NCI-H82 (cell line): ENCODE measurements at places on chromosomes 3 and 15.

GRCh38 chr3:76039431-76039830 lies 254.1 kb upstream of the ZNF717 start:
- DNase-seq, result no peak

DNA sequence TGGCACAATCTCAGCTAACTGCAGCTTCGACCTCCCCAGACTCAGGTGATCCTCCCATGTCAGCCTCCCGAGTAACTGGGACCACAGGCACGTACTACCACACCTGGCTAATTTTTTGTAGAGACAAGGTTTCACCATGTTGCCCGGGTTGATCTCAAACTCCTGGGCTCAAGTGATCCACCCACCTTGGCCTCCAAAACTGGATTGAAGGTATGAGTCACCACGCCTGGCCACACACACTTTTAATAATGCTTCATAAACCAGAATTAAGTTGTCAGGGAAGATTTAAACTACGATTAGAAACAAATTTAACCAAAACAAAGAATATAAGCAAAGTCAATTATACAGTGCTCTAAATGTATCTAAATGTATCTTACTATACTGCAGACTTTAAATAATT lies 87.5 kb downstream of the LRRFIP2 start:
- no peak for DNase-seq

GRCh38 chr15:65050270-65050669 lies 5.1 kb downstream of the SLC51B start:
- no peak for DNase-seq

GRCh38 chr3:187963677-187964385 lies 190.1 kb upstream of the LPP start:
- no peak for DNase-seq

- no peak for DNase-seq
Observed at GRCh38 chr3:135140591-135140990, 345.5 kb downstream of the EPHB1 start.

DNA sequence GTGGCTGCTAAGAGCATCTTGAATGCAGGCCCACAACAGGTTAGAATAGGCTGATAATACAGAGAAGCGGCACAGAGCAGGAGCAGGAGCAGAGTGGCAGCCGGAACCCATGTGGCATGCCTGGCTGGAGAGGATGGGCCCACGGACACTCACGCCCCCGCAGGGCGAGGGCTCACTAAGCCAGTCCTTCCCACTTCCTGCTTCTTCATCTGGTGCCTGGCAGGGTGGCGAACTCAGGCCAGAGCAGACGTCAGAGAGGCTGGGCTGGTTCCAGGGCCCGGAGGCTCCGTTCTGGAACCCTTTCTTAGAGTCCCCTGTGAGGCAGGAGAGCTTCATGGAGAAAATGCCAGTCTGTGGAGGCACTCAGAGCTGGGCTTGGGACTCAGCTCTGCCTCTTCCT lies 195.1 kb downstream of the NTRK3 start:
- DNase-seq, result no peak

GRCh38 chr3:153657046-153657445 lies 464.1 kb upstream of the ARHGEF26 start:
- no peak for DNase-seq

GRCh38 chr15:71167445-71168165 lies 52.3 kb downstream of the THSD4 start:
- DNase-seq, result no peak

DNA sequence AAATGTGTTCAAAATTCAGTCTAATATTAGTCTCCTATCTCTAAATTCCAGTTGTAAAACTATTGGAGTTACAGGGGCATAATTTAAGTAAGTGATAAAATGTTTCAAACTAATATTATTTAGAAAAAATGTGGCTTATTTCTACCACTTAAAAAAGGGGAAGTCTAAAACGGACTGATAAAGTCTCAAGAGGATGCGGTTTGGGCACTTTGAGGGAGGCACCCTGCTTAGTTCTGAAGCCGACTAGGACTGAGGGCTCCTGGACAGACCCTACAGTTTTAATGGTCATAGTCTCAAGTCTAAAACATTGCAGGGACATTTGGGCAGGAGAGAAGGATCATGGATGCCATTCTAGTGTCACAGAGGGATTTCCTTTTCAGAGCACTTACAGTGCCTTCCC lies 566.3 kb downstream of the NR2F2 start:
- no peak for DNase-seq

- peak; percentile 84 for DNase-seq
Observed at GRCh38 chr15:77024273-77025082, 29.6 kb downstream of the PSTPIP1 start.

DNA sequence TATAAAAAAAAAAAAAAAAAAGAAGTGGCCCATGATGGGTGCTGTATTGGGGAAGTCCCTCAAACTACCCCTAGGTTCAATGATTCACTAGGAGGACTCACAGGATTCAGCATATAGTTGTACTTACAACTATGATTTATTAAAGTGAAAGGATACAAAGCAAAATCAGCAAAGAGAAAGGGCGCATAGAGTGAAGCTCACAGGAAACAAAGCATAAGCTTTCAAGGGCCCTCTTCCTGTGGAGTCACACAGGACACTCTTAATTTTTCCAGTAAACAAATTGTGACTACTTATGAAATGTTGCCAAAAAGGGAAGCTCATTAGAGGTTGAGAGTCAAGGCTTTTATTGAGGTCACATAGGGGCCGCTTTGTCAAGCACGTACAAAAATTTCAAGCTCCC lies 153.7 kb upstream of the GAP43 start:
- peak; percentile 13 for DNase-seq

- no peak for DNase-seq
Observed at GRCh38 chr3:184333700-184334099, 3.7 kb upstream of the FAM131A start.

DNA sequence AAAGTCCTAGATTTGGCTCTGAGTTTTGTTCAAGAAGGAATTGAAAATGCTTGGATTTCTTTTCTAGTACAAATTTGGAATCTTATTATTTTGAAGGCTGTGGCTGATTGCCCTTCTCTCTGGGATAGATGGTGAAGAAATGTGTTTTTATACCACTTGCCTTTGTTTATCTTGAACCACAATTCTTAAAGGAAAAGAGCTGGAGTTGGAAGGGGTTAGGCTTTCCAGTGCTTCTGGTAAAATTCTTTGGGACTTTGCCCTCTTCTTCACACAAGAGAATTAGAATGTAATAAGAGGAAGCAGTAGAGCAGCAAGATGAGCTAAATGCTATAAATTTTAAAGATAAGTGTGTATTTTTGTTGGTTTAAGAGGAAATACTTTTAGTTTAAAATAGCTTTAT lies 65.8 kb downstream of the COL6A5 start:
- DNase-seq, result no peak

DNA sequence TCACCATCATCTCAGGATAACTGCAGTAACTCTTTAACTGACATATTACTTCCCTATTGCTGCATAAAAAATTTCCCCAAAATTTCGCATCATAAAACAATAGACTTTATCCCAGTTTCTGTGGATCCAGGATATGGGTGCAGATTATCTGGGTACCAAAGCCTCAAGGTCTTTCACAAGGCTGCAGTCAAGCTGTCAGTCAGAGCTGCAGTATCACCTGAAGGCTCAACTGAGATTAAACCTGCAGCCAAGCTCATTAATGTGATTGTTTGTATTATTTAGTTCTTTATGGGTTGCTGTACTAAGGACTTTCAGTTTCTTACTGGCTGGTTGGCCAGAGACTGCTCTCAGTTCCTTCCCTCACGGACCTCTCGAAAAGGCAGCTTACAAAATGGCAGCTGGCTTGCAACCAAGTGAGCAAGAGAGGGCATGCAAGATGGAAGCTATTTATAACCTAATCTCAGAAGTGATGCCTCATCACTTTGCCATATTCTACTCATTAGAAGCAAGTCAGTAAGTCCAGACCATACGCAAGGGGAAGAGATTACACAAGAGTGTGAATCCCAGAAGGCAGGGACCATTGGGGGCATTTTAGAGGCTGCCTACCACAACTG lies 54.9 kb downstream of the DCUN1D1 start:
- DNase-seq, result peak; percentile 35

DNA sequence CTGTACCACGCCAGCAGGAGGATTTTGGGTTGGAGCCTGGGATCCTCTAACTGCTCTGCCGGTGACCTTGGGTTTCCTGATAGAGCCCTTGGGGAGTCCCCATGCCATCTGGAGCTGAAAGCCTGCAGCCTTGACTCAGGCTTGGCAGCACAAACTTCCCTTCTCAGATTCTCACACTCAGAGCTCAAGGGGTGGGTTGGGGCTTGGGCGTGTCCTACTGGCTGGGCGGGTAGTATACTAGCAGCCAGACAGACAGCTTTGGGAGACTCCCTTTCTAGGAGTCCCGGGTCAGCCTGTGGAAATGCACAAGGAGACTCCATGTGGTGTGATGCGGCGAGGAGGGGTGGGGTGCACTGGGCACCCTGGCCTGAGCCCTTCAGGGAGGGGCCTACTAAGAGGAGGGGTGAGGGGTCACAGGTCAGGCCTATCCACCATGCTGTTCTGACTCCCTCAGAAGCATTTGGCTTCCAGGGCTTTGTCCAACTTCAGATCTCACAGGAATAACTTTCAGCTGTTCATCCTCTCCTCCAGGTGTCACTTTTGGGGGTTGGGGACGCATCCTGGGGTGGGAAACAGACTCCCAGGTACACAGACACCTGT lies 21.6 kb upstream of the PLXNA1 start:
- DNase-seq, result no peak

DNA sequence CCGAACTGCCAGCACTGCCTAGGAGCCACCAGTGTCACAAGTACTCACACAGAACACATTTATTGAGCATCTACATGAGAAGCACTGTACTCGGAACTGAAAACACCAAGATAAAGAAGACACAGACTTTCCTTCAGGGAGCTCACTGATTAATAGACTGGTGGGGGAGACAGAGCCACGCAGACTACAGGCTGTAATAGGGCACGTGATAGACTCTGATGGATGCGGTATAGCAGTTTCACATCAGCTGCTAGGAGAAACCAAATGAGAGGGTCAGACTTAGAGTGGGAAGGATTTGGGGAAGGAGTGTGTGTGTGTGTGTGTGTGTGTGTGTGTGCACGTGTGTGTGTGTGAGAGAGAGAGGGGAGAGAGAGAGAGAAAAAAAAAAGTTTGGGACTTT lies 12.1 kb downstream of the EPHB1 start:
- DNase-seq, result no peak
